NCI-H1694 treated with DMSO at 0.1 percent for 48 hours (cell line): ENCODE measurements at places on chromosomes 2 and 18.

GRCh38 chr2:40228310-40228709 lies 223.6 kb downstream of the SLC8A1 start:
- peak; percentile 71 for DNase-seq

DNA sequence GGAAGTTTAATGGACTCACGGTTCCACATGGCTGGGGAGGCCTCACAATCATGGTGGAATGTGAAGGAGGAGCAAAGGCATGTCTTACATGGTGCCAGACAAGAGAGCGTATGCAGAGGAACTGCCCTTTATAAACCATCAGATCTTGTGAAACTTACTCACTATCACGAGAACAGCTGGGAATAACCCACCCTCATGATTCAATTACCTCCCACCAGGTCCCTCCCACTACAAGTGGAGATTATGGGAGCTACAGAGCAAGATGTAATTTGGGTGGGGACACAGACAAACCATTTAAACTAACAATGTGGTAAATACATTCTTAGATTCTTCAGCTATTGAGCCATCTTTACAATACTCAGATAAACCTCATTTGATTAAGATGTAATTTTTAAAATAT lies 176.1 kb downstream of the SH3BP4 start:
- no peak for DNase-seq

- DNase-seq, result no peak
Observed at GRCh38 chr18:74661691-74662090, 64.0 kb downstream of the ZNF407 start.

GRCh38 chr2:119248311-119248710 lies 24.7 kb downstream of the STEAP3 start:
- DNase-seq, result no peak

DNA sequence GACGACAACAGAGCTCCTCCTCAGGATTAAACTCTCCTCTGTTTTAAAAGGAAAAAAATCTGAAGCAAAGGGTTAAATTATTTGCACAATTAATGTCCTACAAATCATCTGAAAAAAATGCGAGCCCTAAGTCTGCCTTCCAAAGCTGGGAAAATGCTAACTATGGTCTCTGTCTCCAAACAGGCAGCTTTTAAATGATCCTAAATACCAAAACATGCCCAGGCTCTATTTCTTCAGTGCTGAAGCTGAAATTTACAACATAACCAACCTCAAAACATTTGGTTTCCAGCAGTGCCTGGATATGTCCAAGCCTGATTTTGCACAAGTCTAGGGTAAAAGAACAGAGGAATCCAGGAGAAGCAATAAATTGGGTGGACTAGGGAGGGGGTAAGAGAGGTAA lies 57.2 kb downstream of the LBH start:
- no peak for DNase-seq

- no peak for DNase-seq
Observed at GRCh38 chr2:44120428-44120827, 48.2 kb upstream of the PPM1B start.

GRCh38 chr2:167944825-167945659 lies 302.4 kb downstream of the STK39 start:
- DNase-seq, result no peak

DNA sequence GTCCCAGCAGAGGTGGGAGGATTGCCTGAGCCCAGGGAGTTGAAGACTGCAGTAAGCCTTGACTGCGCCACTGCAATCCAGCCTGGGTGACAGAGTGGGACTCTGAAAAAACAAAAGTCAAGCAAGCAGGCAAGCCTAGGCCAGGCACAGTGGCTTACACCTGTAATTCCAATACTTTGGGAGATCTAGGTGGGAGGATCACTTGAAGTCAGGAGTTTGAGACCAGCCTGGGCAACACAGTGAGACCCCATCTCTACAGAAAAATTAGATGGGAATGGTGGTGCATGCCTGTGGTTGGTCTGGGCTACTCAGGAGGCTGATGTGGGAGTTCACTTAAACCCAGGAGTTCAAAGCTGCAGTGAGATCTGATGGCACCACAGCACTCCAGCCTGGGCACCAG lies 28.6 kb downstream of the STARD7 start:
- DNase-seq, result no peak

- no peak for DNase-seq
Observed at GRCh38 chr18:77000527-77000926, 132.1 kb downstream of the MBP start.

GRCh38 chr2:37250869-37251740 lies 19.6 kb downstream of the NDUFAF7 start:
- no peak for DNase-seq

DNA sequence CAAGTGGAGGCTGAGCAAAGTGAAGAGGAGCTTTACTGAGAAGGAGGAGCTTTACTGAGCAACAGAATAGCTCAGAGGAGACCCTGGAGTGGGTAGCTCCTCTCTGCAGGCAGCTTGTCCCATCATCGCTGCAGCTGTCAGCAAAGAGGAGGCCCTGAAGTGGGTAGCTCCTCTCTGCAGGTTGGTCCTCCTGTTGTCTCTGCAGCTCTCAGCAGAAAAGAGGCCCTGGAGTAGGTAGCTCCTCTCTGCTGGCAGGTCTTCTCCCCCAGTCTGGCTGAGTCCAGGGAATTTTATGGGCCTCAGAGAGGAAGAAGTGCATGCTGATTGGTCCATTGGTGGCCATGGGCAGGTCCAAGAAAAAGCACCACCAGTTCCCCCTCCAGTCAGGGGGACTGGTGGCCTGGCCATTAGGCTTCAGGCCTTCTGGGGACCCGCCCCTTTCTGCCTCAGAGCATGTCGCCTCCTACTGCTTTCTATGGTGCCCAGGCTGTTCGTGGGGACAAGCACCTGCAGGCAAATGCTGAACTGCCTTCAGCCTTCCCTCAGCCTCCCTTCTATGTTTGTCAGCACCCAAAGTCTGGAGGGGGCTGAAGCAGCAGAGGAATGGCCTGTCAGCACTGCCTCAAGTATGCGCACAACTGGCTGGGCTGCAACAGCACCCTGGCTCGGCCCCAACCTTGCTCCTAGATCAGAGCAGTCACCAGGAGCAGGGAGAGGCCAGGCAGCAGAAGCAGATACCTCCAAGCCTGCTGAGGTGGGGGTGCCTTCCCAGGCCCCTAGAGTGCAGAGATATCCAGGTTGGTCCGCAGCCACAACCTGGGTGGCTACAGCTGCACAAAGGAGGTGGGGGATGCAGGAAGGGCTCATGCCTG lies 5.9 kb downstream of the ZSCAN30 start:
- no peak for DNase-seq

DNA sequence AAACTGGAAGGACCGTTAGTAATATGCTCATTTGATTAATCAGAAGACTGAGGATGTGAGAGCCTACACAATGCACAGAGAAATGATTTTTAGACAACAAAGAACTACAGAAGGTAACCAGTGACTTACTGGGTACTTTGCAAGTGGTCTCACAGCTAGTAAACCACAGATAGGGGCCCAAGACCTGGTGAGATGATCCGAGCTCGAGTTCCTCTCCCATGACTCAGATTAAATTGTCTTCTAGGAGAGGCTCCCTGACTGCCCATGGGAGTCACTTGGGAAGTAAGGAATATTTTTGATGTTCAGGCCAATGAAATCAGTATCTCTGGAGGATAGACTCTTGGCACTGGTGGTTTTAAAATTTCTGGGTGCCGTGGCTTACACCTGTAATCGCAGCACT lies 220.2 kb downstream of the CLIP4 start:
- no peak for DNase-seq

- DNase-seq, result no peak
Observed at GRCh38 chr2:171889333-171889732, 4.7 kb downstream of the SLC25A12 start.

GRCh38 chr2:23585273-23586170 lies 200.5 kb downstream of the KLHL29 start:
- DNase-seq, result peak; percentile 64

GRCh38 chr2:38856165-38856564 lies 19.6 kb downstream of the DHX57 start:
- no peak for DNase-seq

GRCh38 chr2:1692342-1692741 lies 52.0 kb downstream of the PXDN start:
- no peak for DNase-seq

- no peak for DNase-seq
Observed at GRCh38 chr2:149616681-149617456, 29.3 kb upstream of the MMADHC start.

- DNase-seq, result no peak
Observed at GRCh38 chr2:8550937-8551621, 130.8 kb upstream of the ID2 start.

DNA sequence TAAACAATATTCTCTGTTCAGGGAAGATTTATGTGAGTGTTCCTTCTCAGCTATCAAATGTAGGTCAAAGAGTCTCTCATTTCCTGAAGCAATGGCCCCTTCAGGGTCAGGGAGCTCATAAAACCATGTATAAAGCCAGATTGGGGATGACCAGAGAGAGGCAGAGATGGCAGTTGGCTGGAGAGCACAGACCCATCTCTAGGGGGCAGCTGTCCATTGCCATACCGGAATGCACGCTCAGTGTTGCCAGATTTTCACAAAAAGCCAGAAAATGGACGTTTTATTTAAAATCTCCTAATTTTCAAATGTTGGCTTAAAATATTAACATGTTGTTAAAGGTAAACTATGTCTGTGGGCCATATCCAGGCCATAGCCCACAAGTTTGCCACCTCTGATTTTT lies 1920.7 kb upstream of the CELF4 start:
- no peak for DNase-seq

GRCh38 chr2:45888641-45889040 lies 237.2 kb downstream of the PRKCE start:
- no peak for DNase-seq

GRCh38 chr2:149586063-149586462 lies 1.5 kb downstream of the MMADHC start:
- no peak for DNase-seq

DNA sequence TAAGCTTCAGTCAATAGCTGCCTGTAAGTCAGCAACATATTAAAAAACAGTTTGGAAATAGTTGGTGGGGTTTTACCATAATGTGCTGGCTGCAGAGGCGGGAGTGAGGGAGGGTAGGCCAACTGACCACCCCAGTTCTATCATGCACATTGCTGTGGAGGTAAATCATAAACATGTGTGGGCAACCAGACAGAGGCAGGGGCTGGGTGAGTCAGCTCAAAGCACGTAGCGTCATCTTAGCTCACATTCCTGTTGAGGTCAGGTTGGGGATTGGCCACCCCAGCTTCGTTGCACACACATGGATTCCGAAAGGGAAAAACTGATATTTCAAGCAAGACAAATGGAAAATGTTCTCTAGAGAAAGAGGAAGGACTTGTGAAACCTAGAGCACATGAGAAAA lies 19.5 kb downstream of the GPR45 start:
- DNase-seq, result no peak

GRCh38 chr2:182229297-182229696 lies 197.5 kb downstream of the PDE1A start:
- DNase-seq, result no peak

DNA sequence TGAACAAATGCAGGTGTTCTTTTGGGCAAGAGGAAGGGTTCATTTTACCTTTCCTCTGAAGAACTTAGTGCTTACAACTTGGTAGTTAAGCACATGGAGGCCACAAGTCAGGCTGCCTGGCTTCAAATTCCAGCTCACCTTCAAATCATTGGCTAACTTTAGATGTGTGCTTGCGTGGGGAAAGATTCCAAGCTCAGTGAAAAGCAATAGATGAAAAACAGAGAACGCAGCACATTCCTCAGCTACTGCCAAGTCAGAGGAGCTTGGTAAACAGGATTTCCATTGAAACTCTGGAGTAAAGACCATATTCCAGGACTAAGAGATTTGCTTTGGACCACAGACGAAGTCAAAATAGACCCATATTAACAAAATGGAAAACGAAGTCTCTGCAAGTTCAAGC lies 96.3 kb upstream of the ASB18 start:
- no peak for DNase-seq

GRCh38 chr2:8767324-8767723 lies 70.1 kb downstream of the KIDINS220 start:
- DNase-seq, result no peak

DNA sequence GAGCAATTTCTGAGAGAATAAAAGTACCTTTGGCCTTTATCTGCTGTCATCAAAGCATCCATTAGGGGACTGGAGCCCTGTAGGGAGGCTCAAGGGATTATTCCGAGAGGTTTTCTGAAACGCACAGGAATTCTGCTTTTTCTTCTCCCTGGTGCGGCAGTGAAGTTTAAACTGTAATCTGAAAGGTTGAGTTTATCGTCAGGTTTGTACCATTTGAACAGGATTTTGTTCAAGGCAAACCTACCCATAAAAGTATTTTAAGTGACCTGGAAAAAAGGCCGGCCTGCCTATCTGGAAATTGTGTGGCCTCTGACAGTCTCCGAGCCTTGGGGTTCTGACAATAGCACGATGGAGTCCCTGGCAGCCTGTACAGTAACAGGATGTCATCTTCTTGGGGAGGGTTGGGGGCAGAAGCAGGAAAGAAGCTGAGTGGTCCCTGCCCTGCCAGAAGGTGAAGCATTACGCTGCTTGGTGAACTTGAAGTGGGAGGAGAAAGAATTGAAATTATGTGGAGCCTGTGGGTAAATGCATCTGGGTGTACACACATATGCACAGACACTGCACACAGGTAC lies 272.0 kb downstream of the CYRIA start:
- DNase-seq, result no peak

DNA sequence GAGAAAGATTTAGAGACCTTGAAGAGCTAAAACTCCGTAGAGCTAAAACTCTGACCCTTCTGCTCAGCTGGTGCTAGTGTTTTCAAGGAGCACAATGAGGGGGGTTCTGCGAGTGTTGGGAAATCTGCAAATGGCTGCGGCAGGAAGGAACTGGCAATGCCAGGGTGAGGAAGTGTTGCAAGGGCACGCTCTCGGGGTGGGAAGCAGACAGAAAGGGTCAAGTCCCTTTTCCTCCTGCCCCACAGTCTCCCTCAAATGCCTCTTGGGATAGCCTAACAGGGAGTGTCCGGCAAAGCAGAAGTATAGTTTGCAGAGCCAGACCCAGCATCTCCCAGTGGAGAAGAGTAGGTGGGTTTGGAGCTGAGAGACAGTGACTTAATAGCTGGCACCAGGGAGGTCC lies 60.5 kb downstream of the NCAPH start:
- no peak for DNase-seq

GRCh38 chr2:203814661-203815540 lies 52.7 kb upstream of the CTLA4 start:
- peak; percentile 90 for DNase-seq

- no peak for DNase-seq
Observed at GRCh38 chr18:23814991-23815614, 125.8 kb downstream of the LAMA3 start.

- no peak for DNase-seq
Observed at GRCh38 chr2:191206613-191207471, 38.4 kb upstream of the MYO1B start.

DNA sequence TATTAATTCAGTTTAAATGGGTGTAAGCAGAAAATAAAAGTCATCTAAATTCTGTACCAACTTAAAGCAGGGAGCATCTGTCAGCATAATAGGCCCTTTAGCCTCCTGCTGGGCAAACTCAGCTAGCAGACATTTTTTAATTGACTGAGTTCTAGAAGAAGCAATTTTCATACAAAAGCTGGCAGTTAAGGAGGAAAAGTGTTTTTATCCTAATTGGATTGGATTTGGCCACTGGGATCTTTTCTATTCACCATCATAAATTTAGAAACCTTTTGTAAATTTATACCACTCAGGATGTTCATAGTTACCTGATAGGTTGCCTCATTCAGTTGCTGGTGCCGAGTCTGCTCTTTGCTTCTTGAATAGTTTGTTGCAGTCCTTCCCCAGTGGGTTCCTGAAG lies 262.7 kb upstream of the FSIP2 start:
- peak; percentile 34 for DNase-seq

GRCh38 chr2:201909348-201909747 lies 103.0 kb downstream of the CDK15 start:
- DNase-seq, result no peak
